ENCODE measurements at places on chromosomes 5 and 9. TPM values are rescaled to one million over a fixed set of nuclear protein-coding genes. Genes with fewer than 3 reads are reported as not detected.
A peak's percentile ranks its signal among the peaks of the same experiment; 100 is the strongest.

DNA sequence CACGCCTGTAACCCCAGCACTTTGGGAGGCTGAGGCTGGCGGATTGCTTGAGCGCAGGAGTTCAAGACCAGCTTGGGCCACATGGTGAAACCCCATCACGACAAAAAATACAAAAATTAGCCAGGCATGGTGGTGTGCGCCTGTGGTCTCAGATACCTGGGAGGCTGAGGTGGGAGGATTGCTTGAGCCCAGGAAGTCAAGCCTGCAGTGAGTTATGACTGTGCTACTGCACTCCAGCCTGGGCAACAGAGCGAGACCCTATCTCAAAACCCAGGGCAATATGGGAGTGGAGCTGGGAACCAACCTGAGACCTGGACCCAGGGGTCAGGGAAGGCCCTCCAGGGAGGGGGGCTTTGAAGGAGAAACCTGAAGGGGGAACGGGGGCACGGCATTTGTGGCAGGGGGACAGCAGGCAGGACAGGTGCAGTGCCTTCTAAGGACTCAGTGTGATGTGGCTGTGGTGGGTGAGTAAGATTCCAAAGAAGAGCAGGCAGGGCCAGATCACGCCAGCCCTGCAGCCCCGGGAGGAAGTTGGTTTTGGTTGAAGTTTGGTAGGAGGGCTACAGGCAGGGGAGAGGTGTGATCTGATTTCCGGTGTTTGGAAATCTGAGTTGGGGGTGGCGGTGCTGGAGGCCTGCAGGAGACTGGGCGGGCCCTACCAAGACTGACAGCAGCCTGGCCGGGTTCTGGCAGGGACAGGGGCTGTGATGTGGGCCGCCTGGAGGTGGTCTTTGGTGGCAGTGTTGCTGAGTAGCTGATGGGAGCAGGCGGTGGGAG is 46.2 kb downstream of the NTNG2 start:
- no peak for DNase-seq

DNA sequence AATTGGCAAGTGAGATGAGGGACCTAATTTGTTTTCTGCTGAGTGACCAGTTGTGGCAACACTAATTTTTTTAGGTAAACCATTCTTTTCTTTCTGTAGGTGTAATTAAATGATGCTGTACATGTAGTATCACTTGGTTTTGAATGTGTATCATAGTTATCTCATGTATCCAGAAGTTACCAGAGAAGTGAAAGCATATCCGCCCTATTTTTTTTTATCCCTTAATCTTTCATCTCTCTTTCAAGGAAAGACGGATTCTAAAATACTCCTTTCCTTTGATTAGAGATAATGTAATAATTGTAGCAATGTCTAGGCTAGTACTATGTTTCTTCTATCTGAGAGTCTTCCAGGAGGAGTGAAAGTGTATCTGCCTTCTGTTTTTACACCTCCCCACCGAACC is 7.1 kb downstream of the KDM3B start:
- DNase-seq = no peak

DNA sequence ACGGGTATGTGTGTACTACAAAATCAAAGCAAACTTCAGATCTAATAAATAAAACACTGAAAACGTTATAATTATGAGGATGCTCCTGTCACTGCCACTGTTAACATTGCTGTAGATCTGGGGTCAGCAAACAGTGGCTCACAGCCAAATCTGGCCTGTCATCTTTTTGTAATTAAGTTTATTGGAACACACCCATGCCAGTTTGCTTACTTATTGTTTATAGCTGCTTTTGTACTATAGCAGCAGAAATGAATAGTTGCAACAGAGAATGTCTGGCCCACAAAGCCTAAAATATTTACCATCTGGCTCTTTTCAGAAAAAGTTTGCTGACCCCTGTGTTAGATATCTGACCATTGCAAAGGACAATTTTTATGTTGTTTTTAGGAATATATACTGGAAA is 32.1 kb downstream of the PRRC1 start:
- no peak for DNase-seq

DNA sequence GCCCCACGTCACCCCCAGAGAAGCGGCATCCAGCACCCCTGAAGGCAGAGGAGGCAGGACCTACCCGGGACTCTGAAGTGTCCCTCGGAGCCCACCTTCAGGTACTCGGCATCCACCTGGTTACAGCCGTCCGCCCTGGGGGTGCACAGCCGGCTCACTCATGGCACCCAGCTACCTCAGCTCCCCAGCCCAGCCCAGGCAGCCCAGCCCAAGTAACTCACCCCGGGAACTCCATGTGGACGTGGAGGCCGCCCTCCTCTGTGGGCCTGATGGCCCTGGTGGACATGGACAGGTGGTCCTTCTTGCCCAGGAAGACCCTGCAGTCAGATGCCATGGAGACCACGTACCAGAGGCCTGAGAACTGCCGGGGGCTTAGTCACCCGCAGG is 676 bp downstream of the LCN15 start:
- no peak for DNase-seq

GRCh38 chr9:79945495-79945894 is 373.7 kb downstream of the TLE4 start:
- DNase-seq = no peak

DNA sequence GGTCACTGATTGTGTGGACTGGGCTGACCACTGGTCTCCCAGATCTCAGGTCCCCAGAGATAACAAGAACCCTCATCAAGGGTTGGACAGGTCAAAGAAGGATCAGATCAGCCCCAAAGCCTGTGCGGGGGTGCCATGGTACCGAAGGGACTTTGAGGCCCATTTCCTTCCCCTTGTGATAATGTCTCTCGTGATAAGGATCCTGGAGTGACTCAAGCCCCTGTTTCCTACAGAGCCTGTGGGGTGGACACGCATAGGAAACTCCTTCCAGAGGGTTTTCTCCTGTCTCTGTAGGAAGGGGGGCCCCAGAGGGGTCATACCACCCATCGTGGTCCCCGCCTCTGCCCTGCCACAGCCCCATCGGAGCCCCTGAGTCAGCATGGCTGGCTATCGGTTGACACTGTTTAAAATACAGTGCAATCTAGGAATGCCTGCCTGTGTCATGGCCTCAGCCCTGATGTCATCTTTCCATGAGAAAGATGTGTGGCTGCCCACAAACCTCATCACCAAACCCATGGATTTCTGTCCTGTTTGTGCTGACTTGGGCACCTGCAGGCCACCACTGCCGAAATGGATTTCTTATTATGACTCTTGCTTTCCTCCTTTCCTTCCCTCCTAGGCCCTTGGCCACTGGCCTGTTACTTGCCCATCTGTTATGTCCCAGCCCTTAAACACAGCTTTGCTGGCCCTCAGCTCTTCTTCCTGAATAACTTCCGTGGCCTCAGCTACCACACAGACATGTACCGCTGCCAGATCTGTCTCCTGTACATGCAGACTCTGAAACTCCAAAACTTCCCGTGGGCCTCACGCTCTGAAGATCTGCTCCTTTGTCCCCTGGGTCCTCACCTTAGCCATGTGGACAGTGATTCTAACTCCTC is 2.9 kb upstream of the CSF2 start:
- DNase-seq = peak; percentile 63

GRCh38 chr5:159995907-159996306 is 13.0 kb upstream of the TTC1 start:
- DNase-seq = no peak

GRCh38 chr5:77993141-77993854 is 217.2 kb upstream of the TBCA start:
- no peak for DNase-seq

- DNase-seq = peak; percentile 3
These were observed 701 bp downstream of the PARP8 start for GRCh38 chr5:50667023-50667652.

DNA sequence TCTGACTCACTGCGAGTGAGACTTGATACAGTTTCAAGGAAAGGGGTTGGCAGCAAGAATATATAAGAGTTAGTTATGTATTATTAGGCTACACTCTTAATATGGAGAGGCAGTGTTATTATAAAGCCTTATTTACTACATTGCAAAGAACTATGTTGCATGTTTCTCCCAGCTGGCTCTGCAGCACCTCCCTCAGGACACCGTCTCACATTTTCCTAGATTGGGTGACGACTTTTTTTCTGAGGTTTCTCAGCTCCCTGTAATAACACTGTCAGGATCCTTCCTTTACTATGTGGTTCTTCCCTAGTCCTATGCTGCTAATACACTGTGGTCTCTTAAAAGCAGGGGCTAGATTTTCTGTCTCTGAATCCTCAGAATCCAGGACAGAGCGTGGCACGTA is 153.7 kb downstream of the INSYN2B start:
- no peak for DNase-seq

GRCh38 chr5:156819537-156819936 is 30.6 kb upstream of the PPP1R2B start:
- DNase-seq = no peak

DNA sequence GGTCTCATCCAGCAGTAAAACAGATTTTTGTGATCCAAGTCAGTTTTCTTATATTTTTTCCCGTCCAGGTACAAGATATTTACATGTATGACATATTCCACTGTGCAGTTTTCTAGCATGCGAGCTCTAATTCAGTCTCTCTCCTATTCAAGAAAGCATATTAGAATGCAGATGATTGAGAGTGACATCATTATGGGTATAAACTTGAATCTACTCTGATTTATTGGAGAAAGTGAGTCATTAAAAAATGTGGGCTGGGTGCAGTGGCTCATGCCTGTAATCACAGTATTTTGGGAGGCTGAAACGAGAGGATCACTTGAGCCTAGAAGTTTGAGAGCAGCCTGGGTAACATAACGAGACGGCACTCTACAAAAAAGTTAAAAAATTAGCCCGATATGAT is 6.2 kb downstream of the FER start:
- peak; percentile 21 for DNase-seq

DNA sequence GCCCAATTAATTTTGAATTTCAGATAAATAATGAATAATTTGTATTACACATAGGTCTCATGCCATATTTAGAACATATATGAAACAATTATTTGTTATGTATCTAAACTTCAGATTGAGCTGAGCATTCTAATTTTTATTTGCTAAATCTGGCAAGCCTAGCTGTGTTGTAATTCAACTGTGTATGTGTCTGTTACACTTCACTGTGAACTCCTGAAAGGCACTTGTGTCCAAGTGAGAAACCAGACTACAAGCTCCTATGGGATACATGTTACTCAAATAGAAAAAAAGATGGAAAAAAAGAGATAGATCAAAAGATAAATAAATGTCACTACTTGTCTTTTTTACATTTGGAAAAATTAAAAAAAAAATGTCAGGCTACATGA is 56.5 kb upstream of the ANKRD55 start:
- no peak for DNase-seq

DNA sequence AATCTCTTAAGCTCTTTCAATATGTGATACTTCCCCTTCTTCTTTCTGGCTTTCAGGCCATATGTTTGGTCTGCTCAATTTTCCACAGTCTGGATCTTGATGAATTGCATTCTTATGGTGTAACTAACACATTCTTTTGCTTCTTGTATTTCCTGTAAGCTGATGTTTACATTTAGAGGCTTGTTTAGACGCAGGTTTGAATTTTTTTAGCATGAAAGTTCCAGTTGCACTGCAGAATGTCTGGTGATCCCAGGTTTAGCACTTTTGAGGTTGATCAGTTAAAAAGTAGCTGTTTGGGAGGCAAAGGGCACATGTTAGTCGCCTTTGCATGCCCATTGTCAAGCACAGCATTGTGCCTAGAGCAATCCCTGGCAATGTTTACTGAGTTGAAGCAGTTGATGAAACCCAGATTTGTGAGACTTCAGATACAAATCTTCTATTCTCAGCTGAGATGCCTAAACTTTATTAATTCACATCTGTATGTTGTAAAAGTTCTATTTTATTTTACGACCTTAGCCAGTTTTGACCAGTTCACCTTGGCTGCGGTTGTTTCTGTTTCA is 59.6 kb upstream of the SPATA31C2 start:
- DNase-seq = peak; percentile 93

- no peak for DNase-seq
These were observed 73.4 kb upstream of the MEF2C start for GRCh38 chr5:88956416-88956815.

- DNase-seq = no peak
These were observed 66.9 kb downstream of the FER start for GRCh38 chr5:108814551-108814950.

DNA sequence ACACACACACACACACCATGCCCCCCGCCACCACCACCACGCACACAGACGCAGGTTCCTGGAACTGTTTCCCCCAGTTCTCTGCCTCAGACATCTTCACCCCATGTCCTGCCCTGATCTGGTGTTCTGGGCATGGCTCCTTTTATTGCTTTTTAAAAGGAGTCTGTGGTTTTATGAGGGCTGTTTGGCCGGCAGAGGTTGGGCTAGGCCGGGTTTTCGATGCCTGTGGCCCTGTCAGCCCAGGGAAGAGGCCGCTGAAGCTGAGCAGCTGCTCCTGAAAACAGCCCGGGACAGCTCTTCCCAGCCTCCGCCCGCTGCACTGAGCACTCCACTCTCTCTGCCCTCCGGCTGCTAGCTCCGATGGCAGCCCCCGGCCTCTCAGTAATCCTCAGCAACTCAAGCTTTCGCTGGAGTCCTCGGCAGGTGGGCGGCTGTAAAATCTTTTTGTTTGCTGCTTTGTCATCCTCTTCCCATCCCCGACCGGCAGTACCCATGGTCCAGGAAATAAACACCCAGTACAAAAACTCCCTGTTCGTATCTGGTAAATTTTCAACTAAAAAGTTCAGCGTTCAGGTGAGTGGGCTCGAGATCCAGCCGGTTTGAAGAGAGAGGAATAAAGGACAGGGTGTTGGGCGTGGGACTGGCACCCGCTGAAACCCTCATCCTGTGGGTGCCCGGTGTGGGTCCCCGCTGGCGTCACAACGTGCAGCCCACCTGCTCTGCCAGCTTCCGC is 103.0 kb upstream of the ERCC6L2 start:
- peak; percentile 62 for DNase-seq

GRCh38 chr9:22645893-22646292 is 199.3 kb downstream of the DMRTA1 start:
- no peak for DNase-seq

DNA sequence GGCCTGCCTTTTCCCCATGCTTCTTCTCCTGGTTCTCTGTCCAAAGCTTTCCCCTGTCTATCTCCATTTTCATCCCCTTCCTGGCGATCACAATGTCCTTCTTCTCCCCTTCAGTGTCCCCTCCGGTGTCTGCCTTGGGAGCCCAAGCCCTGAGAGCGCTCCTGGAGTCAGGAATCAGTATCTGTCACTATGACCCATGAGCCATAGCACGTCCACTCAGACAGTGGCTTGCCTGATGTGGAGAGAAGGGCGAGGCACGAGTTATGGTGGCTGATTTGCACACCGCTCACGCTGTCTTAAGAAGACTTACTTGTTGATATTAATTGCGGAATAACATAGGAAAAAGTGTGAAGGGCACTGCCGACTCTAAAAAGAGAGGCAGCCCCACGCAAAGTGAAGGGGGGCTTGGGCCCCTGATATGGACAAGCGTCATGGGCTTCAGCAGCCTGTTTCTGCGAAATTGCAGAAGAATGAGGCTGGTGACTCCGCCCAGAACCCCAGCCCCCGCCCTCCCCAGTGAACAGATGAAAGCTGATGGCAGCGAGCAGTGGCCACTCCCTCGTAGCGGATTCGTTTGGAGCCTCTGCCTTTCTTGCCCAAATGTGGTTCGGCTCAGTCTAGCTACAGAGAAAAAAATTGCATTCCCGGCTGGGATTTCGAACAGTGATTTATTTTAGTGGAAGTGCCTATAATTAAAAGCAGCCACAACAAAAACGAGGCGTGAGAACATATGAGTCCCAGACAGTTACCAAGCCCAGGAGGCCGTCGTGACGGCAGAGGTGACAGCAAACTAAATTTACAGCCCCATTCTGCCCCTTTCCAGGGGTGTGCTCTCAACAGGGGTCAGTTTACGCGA is 149.8 kb downstream of the ICE1 start:
- DNase-seq = no peak

- DNase-seq = no peak
These were observed 46.0 kb downstream of the HMCN2 start for GRCh38 chr9:130311408-130312140.

The SHISAL2B gene
- total RNA-seq = not detected

The CENPH gene
- 41.7 TPM for total RNA-seq

The AGXT2 gene
- not detected for total RNA-seq

The SPATA6L gene
- total RNA-seq = not detected

Data from H4 (cell line).